Activated CD4-positive, alpha-beta T cell treated with anti-CD3 and anti-CD28 coated beads, Interleukin-2, amount 10 ng/mL, durations not matched to agents 24 days and 14 days (primary cell): ENCODE measurements at places on chromosomes 4 and X.

DNA sequence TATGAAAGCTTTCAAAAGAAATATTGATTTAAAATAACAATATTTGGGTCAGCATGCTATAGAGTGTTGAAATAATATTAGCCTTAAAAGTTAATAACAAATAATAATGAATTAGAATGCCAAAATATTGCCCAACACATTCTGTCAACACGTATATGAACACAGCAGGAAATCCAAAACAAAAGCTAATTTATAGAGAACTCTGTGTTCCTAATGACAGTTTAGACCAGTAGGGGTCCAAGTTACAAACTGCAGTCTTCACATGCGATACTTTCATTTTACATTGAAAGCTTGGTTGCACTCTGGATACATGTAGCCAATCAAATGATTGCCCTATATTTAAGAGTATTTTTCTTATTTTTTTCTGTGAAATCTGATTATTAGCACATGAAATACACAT is 274.4 kb downstream of the DCTD start:
- no peak for DNase-seq

DNA sequence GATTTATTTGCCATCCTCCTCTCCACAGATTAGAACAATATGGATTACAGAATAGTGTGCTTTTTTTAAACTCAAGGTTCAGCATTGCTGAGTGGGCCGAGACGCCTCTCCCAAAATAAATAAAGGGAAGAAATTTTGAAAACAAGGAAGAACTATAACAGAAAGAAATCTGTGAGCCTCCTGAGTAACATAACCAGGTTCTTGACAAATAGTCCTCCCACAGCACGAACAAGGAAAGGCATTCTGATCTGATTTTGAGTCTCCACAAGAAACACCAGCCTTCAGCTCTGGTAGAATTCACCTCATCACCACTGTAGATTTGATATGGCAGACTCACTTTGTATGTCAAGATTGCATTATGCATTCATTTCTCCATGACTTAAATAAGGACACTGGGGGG is 173.6 kb downstream of the HHIP start:
- no peak for DNase-seq

DNA sequence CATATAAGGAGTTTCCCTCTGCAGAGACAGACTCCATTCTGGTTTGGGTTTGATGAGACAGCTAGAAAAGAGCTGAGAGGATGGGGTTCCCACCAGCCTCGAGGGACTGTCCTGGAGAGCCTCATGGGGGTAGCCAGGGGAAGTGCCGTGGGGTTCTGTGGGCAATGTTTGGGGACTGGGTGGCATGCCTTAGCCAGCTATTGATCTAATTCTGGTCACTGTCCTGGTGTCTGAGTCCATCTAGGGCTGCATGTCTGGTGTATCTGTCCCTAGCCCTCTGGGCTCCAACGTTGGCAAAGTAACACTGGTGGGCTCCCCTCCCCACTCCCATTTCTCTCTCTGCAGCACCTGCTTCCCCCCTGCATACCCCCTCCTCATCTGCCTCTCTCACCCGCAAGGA is 135.4 kb downstream of the SMIM20 start:
- no peak for DNase-seq

GRCh38 chrX:107465932-107466620 is 16.6 kb downstream of the FRMPD3 start:
- no peak for DNase-seq

DNA sequence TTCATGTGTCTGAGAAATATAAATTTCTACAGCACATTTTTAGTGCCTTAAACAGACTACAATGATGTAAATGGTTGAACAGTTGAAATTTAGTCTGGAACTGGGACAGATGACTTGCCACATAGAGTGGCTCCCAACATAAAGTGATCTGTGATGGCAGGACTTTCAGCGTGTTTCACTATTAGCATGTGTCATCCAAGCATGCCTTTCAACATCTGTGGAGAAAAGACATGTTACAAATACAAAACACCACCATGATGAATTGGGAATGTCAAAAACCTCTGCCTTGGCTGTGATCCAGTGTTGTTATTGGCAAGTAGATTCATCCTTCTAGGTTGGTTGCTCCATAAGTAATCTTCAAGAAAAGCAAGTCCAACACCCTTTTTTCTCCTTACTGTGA is 348.7 kb downstream of the MAPK10 start:
- DNase-seq: no peak

GRCh38 chr4:165385126-165385525 is 6.3 kb downstream of the CPE start:
- DNase-seq: no peak
